Kidney (tissue), 22 donors: ENCODE measurements at places on chromosomes 4 and X. TPM values are rescaled to one million over a fixed set of nuclear protein-coding genes. Genes with fewer than 3 reads are reported as not detected.
A peak's percentile ranks its signal among the peaks of the same experiment; 100 is the strongest.

DNA sequence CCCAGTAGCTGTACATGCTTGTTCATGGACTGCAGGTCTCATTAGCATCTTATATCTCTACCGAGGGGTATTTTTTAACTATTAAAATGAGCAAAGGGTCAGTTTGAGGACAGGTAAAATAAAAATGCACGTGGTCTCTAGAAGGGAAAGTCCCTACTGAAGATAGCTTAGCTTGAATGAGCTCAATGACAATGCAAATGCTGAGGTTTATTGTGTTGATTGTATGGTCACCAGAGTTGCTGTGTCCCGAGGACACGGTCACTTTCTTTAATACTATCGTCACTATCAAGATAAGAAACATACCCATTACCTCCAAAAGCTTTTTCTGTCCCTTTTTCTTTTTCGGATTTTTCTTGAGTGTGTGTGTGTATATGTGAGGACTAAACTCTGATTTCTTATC, 250.5 kb upstream of the PRKX start:
- H3K4me1 ChIP-seq, result no peaks in the 10 kb centered on the region
- no peaks in the 10 kb centered on the region for H3K27me3 ChIP-seq
- H3K4me3 ChIP-seq, result no peak overlapping the region
- DNase-seq, result no peak

GRCh38 chr4:140298001-140298400, 75.4 kb upstream of the SCOC start:
- DNase-seq, result no peak
- no peak overlapping the region for H3K4me3 ChIP-seq
- H3K36me3 ChIP-seq, result no peaks in the 10 kb centered on the region
- H3K27ac ChIP-seq, result no peak overlapping the region
- H3K4me1 ChIP-seq, result no peaks in the 10 kb centered on the region
- no peaks in the 10 kb centered on the region for H3K27me3 ChIP-seq

DNA sequence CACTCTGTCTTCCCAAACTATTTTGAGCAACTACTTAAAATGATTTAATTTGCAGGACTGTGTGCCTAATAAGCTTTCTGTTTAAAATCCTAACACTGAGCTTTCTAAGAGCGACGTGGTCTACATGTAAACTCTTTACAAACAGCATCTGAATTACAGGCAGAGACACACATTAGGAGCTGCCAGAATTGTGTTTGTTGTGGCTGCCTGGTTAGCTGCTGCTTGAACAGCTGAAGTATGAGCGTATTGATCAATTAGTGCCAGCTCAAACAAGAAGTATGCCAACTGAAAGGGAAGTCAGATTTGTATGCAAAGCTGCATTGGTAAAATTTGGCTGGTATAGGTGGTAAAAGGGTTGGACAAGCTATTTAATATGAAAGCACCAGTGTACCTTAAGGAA, 384.4 kb downstream of the PCDH7 start:
- H3K27ac ChIP-seq, result no peak overlapping the region
- no peaks in the 10 kb centered on the region for H3K4me1 ChIP-seq
- no peak overlapping the region for H3K4me3 ChIP-seq
- no peaks in the 10 kb centered on the region for H3K36me3 ChIP-seq

DNA sequence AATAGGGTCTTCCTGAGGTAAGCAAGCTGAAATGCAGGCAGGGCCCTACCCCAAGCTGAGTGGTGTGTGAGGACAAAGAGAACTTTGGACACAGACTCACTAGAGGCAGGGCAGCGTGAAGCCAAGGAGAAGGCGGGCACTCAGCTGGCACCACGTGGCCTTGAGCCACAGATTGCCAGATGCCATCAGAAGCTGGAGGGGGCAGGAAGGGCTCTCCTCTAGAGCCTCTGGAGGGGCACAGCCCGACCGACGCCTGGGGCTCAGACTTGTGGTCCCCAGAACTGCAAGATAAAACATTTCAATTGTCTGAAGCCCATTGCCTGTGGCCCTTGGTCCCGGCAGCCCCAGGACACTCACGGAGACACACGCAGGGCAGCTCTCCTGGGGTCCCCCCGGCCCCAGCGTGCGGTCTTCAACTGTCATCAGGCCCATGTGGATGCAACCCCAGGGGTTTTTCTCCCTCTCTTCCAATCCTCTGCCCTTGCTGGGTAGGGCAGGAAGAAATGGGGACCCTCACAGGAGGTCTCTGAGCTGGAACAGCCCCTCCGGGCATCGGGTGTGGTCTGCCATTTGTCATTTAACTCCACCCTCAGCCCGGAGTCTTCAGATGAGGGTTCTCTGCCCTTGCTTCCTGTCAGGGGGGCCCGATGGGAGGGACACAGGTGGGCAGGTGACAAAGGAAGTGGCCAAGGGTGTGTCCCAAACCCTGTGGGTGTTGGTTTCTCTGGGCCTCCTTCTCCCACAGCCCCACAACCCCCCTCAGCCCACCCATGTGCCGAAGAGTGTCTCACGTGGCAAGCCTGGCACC, 22.2 kb downstream of the HMX1 start:
- no peaks in the 10 kb centered on the region for H3K36me3 ChIP-seq
- H3K4me1 ChIP-seq, result no peaks in the 10 kb centered on the region
- H3K27ac ChIP-seq, result no peak overlapping the region
- DNase-seq, result no peak
- no peak overlapping the region for H3K4me3 ChIP-seq

GRCh38 chr4:20311856-20312255, 60.2 kb downstream of the SLIT2 start:
- DNase-seq, result no peak
- H3K4me3 ChIP-seq, result no peak overlapping the region
- H3K27me3 ChIP-seq, result no peaks in the 10 kb centered on the region
- H3K36me3 ChIP-seq, result no peaks in the 10 kb centered on the region

DNA sequence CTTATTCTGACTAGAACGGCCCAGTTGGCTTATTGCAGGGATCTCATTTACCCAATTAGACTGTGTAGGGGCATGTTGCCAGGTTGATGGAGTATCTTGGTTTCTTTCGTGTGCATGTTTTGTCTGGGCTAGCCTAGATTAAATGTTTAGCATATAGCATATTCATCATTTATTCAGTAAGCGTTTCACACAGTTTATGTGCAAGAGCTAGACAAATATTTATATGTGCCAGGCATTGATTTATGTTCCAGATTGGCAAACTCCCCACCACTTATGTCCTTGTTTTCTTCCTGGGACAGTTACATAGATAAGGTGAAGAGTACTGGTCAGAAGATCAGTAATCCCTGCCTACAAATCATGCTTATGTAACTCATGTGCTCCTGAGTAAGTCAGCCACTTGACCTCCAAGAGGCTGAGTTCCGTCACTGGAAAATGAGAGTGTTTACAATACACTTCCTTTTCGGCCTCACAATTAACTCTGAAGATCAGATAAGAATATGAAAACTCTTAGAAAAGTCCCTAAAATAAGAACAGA, 57.2 kb downstream of the RUFY3 start:
- H3K4me1 ChIP-seq, result no peaks in the 10 kb centered on the region
- no peak for DNase-seq
- peaks cover 4% of the 10 kb centered on the region for H3K36me3 ChIP-seq
- no peaks in the 10 kb centered on the region for H3K27me3 ChIP-seq

DNA sequence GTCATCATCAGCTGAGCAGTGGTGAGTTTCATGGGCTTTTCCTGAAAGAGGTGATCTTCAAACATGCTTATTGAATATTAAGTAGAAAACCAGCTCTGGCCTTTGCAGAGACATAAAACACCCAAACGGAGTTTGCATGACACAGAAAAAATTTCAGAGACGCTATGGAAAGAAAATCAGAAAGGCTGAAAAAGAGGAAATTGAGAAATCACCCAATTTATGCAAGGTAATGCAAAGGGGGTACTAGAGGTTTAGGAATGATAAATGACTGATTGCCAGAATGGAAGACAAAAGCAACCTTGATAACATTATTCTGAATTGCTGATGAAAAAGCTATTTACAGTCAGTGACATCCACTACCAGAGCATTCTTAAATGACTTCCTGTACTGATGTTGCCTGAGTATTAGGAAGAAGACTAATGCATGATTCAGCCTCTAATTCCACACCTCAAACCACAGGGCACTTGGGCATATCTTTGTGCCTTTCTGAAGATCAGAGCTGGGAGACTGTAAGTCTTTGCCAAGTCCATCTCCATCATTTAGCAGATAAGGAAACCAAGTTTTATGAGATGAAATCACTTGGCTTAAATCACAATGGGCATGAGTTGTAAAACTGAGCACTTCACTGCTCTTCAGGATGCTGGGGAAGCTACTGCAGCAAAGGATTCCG, 565.7 kb downstream of the PPARGC1A start:
- H3K4me3 ChIP-seq, result no peak overlapping the region
- no peak for DNase-seq
- H3K27ac ChIP-seq, result no peak overlapping the region
- no peaks in the 10 kb centered on the region for H3K27me3 ChIP-seq
- H3K36me3 ChIP-seq, result no peaks in the 10 kb centered on the region

DNA sequence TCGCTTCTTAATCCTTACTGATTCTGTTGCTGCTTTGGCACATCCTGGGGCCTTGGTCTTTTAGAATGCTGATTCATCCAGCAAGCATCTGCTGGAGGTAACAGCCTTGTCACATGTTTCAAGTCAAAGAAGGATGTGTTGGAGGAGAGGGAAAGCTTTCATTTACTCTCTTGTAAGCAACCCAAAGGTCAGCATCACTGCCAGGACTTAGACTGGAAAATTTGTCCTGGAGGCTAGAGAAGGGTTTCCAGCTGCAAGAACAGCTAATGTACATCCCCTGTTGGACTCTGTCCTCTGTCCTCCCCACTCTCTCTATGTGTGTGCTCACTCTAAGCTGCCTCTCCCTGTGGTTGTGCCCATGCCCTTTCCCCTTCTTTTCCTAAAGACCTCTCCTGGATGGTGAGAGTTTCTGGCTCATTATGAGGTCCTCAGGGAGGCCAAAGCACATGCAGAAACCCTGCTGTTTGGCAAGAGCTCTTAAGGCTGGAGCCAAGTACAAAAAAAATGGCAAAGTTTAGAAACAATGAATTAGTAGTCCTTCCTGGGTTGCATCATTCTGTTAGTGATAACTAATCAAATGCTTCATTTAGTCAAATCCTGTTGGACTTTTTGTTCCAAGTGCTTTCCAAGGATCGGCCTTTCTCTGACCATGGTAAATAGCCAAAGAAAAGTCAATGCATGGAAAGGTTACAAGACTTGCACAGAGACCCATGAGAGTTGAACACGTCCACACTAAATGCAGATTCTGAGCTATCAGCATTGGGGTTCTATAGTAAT, 13.4 kb upstream of the SRPX start:
- no peaks in the 10 kb centered on the region for H3K36me3 ChIP-seq
- no peak for DNase-seq
- no peaks in the 10 kb centered on the region for H3K27me3 ChIP-seq

- H3K4me3 ChIP-seq, result no peak overlapping the region
- peaks cover 6% of the 10 kb centered on the region for H3K27me3 ChIP-seq
- no peaks in the 10 kb centered on the region for H3K4me1 ChIP-seq
- H3K27ac ChIP-seq, result no peak overlapping the region
- DNase-seq, result peak; percentile 65
Measured at GRCh38 chr4:7193030-7193958, 956 bp downstream of the SORCS2 start.

DNA sequence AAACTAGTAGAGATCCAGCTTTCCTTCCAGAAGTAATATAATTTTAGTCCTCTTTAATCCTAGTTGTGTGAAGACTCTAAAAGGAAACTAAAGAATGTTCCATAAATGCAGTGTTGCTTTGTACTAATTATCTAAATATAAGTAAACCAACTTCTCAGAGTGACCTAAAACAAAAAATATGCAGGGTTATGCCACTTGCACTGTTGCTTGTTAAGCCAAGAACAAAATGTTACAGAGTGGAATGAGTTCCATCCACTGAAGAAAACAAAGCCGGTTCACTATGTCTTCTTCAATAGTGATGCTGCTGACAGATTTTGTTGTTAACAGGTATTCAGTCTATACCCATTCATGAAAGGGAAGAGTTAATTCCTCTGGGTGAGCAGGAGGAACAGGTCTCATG, 252.0 kb upstream of the DIAPH2 start:
- no peak for DNase-seq
- no peaks in the 10 kb centered on the region for H3K27me3 ChIP-seq
- no peak overlapping the region for H3K27ac ChIP-seq
- no peaks in the 10 kb centered on the region for H3K4me1 ChIP-seq

DNA sequence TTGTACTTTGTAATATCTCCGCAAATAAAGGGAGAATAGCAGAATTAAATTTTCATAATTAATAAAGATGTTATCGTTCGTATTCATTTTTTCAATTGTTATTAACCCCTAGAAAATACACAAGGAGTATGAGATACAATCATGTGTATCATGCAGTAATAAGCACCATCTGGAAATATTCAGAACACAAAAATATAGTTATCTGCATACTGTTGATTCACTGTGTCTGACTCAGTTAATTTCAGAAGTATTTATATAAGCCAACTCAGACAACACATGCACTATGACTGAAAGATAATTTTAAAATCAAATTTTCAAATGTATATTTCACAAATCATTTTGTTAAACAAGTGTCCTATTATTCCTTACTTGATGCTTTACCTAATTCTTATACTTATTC, 1954.8 kb downstream of the ARAP2 start:
- H3K36me3 ChIP-seq, result no peaks in the 10 kb centered on the region
- no peaks in the 10 kb centered on the region for H3K4me1 ChIP-seq
- no peaks in the 10 kb centered on the region for H3K27me3 ChIP-seq
- H3K27ac ChIP-seq, result no peak overlapping the region
- no peak overlapping the region for H3K4me3 ChIP-seq

GRCh38 chr4:81627590-81627989, 155.9 kb upstream of the RASGEF1B start:
- H3K4me3 ChIP-seq, result no peak overlapping the region
- H3K27me3 ChIP-seq, result no peaks in the 10 kb centered on the region
- no peak for DNase-seq

DNA sequence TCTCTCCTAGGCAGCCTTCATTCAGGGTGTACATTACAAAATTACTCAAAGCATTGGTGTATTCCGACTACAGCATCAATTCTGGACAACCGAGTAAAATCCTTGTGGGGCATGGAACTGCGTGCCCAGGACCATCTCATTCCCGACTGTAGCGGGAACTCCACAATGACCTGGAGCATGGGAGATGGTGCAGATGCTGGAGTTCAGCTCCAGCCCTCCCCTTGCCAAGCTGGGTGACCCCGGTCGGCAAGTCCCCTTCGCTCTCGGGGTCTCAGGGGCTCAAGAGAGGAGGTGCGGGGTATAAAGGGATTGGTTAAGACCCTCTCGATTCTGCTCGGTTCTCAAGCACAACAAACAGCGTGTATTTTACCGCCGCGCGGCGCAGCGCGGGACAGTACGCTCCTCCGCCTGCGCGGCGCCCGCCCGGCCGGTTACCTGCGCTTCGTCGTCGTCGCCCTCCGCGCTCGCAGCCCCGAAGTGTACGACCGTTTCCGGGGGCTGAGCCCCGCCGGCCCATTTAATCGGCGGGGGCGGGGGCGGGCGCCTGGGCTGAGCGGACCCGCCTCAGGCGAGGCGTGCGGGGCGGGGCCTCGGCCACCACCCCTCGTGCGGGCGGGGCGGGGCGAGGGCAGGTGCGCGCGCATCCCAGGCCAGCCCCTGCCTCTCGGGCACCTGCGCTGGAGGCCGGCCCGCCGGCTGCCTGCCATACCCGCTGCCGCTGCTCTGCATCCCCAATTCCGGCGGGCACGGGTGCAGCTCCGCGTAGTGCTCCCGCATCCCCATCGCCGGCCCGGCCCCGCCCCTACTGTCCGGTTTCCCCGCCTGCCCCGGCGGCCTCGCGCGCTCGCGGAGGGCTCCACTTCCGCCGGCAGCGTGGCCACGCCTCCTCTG, at the start of gene G6PD:
TSS of gene G6PD (minus strand) at position 493 of the 891 bp plus-strand sequence. CDS start 691 bp downstream, outside the sequence.
- DNase-seq, result no peak
- H3K27ac ChIP-seq, result peak within 1 kb of the TSS; percentile 59
- peak within 1 kb of the TSS; percentile 62 for H3K4me3 ChIP-seq
- no peaks in the 10 kb centered on the region for H3K27me3 ChIP-seq
- peaks cover 15% of the 10 kb centered on the region for H3K4me1 ChIP-seq
- no peaks in the 10 kb centered on the region for H3K36me3 ChIP-seq

GAGE12J gene
- not detected for total RNA-seq

NWD2 gene
- not detected for total RNA-seq

GAGE1 gene
- total RNA-seq, result not detected

RAB39B gene
- 1.2 TPM for total RNA-seq

SLC6A14 gene
- total RNA-seq, result not detected

COL25A1 gene
- total RNA-seq, result 2.3 TPM
